Myocyte (in vitro differentiated cells): ENCODE measurements at places on chromosomes 1 and 21.

DNA sequence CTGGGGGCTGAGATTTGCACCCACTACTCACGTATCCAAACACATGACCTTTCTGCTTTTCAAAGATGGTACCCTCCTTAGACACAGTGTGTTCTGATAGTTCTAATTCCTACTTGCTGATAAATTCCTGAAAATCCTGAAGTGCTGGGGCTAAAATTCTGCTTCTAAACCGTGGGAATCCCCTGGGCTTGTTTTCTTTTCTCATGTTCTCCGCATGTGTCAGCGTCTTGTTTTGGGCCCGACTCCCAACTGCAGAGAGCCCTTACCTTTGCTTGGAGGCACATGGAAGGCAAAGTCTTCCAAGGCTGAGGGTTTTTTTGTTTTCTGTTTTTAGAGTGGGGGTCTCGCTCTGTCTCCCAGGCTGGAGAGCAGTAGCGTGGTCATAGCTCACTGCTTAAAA is 27.2 kb downstream of the PSMG1 start:
- no peak for DNase-seq

- no peak for DNase-seq
Measured at GRCh38 chr1:98981917-98982513, 22.6 kb downstream of the PLPPR5 start.

GRCh38 chr1:169514566-169515270 is 29.0 kb upstream of the SLC19A2 start:
- peak; percentile 34 for DNase-seq

DNA sequence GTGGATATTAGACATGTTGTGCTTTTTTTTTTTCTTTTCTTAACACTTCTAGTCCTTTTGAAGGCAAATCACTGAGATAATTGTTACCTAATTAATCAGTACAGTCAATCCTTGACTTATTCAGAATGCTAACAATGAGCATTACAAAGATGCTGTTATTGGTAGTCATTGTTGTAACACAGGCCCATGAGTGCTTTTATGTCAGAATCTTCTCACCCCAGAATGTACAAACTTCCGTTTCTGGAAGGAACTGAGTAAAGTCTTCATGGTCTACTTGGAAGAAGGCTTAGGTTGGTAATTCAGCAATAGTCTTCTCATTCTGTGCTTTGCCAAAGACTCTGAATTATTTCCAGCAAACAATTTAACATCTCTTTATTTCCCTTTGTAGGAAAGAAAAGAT is 3.1 kb downstream of the KCNK1 start:
- no peak for DNase-seq

DNA sequence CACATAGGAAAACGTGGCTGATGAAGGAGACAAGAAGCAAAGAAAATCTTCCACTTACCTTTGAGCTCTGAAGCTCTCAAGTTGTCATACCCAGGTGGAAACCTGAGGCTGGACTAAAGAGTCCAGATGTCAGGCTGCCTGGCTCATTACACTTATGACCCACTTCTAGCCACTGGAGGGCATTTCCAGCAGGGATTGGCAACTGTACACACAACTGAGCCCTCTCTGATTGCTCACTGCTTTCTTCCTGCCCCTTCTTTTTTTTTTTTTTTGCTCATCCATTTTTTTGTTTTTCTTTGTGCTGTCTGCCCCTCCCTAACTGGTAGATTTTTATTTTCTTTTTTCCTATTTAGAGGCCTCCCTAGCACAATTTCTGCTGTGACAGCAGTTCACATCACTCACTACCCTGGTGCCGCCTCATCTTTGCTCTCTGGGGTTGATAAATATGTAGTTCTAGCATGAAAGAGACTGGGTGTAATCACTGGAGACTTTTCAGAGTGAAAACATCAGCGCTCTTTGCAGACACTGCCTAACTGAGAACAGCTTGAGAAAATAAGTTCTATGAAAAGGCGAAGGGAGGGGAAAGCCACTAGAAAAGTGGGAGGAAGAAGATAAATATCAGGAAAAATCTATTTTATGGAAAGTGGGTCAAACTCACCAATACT is 334.5 kb downstream of the NUF2 start:
- no peak for DNase-seq

GRCh38 chr1:59856725-59857338 is 42.1 kb downstream of the HOOK1 start:
- no peak for DNase-seq

DNA sequence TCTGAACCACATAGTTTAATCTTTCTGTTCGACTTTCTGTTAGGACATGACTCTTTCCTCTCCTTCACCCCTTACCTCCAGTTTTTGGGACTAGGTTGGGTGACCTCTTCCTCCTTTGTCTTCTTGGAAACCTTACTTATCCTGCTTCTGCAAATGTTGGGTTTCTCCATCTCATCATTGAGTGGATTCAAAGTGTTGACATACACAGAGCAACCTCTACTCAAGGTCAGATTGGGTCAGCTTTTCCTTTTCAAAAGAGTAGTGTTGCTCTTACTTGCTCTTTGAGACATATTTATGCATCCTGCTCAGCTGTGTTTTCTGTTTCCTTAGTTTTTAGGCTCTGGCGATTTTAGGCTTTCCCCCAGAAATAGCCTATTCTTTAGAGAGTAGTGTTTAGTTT is 3.7 kb downstream of the CAMTA1 start:
- no peak for DNase-seq

DNA sequence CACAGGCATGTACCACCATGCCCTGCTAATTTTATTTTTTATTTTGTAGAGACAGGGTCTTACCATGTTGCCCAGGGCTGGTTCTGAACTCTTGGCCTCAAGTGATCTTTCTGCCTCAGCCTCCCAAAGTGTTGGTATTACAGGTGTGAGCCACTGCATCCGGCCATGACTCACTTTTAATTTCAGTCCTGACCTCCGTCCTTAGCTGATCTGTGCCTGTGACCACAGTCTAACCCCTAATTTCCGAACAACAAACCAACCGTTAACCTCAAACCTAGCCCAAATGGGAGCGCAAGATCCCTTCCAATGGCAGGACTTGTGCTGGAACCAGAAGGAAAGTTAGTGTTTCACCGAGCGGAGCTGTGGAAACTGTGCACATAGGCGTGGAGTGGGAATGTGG is 29.3 kb upstream of the MAN1C1 start:
- DNase-seq: no peak

DNA sequence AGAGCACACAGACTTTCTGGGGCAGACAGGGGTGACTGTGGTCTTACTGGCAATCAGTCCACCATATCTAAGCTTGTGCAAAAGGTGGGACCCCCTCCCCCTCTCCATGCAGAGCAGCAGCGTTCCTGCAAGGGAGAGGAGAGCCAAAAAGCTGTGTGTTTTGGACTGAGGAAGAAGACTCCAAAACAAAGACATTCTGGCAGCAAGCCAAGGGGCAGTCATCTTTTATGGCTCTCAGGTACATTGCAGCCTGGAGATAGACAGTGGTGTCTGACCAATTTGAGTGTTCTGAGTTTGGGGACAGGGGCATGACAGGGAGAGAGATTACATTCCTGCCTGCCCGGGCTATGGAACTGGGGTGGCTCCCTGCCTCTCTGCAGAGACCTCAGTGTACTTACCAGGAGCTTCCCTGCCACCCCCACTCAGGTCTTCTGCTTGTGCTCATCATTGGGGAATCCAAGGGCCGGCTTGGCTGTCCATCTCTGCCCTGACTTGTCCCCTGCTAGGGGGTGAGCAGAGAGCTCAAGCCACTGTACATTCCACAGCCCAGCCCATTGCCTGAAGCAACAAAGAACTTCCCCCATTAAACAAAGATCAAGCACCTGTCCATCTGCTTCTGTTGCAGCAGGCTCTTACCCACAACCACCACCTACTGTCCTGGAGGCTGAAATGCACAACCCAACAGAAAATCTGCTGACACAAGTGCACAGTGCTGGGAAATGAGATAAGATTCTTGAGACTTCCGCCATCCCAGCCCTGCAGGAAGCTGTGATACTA is 131.1 kb downstream of the EVI5 start:
- no peak for DNase-seq

DNA sequence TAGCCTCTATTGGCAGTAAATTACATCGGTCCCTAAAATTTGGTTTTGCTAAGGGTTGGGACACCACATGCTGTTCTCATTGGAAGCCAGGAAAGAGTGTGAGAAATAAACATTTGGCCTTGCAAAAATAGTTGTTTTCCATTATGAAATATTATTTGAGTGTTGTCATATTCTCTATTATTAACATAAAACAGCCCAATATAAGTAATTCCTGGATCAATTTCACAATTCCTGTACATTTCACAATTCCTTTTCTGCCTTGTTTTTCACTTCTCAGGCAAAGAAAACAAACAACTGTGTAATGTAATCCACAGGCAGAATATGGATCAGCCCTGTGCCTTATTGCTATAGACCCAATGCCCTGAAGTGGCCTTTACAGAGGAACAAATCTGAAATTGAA is 40.5 kb downstream of the C1orf87 start:
- DNase-seq: no peak

- no peak for DNase-seq
Measured at GRCh38 chr1:212242288-212242984, 42.8 kb upstream of the PPP2R5A start.

DNA sequence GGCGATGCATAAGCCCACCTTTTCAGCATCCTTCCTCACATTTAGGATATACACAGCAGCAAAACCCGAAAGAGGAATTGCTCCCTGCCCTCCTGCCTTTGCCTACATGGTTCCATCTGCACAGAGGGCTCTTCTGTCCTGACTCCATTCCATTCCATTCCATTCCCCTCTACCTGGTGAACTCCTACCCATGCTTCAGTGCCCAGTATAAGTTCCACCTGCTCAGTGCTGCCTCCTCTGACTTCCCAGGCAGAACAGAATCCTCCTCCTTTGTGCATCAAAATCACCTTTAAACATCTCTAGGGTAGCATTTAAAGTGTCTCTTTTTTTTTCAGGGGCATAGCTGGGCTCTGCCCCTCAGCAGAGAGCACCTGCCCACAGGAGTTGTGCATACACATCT is 112.9 kb downstream of the PCNX2 start:
- DNase-seq: no peak

DNA sequence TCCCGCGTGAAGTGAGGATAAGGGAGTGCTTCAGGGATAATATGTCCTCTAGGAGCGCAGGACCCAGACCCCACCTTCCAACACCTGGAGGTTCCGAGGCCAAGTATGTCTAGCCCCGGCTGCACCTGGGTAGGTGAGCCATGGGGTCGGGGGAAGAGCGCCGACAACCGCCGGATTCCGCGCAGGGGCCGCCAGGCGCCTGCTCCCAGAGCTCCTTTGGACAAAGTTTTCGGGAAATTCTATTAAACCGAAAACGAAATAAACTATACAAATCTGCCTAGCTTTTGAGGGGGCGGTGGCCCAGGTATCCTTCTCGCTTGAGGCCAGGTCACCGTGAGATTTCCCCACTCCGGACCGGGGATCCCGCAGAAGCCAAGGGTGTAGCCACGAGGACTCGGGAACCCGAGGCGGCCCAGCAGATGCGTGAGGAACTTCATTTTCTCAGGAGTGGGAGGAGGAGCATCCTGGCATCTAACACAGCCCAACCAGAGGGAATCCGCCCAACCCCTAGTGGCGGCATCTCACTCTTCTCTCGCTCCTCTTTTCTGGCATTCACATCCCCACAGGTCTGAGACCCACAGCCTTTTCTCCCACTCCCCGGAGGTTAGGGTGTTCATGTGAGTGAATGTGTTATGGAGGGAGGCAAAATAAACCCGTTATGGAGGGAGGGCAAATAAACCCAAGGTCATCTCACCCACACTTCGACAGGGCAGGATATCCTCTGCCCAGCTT is 2.3 kb upstream of the DMRTA2 start:
- DNase-seq: no peak

- no peak for DNase-seq
Measured at GRCh38 chr1:245209658-245210435, 55.1 kb downstream of the KIF26B start.

DNA sequence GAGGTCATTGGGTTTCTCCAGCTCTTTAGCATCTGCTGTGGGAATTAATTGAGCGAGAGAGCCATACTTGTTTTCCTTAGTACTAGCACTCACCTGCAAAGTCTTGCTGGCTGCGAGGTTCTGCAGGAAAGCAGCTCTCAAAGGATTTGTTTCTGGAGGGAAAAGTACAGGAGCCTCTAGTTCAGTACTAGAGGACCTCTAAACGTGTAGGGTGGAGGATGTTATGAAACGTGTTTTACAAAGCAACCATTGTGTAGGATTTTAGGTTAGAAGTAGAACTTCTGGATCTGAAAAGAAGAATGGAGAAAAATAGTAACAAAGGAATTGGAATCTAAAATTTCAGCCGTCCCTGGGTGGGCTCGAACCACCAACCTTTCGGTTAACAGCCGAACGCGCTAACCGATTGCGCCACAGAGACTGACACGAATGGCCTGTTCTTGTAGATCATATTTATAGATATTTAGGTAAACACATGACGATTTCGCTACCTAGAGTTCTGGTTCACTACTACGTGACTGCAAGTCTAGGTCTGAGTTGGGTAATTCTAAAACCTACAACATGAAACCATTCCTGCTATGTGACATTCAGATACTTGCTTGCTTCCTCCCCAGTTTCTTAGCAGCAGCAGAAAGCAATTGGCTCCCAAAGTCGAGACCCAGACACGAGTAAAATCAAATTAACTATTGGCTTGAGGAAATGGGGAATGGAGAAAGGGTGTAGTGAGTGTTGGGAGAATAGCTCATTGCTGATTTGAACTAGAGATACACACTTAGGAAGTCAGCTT is 60.2 kb upstream of the CFAP126 start:
- DNase-seq: no peak

DNA sequence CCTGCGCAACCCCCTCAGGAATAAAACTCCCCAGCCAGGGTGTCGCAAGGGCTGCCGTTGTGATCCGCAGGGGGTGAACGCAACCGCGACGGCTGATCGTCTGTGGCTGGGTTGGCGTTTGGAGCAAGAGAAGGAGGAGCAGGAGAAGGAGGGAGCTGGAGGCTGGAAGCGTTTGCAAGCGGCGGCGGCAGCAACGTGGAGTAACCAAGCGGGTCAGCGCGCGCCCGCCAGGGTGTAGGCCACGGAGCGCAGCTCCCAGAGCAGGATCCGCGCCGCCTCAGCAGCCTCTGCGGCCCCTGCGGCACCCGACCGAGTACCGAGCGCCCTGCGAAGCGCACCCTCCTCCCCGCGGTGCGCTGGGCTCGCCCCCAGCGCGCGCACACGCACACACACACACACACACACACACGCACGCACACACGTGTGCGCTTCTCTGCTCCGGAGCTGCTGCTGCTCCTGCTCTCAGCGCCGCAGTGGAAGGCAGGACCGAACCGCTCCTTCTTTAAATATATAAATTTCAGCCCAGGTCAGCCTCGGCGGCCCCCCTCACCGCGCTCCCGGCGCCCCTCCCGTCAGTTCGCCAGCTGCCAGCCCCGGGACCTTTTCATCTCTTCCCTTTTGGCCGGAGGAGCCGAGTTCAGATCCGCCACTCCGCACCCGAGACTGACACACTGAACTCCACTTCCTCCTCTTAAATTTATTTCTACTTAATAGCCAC is 696 bp downstream of the TGFB2 start:
- peak; percentile 74 for DNase-seq
